ENCODE measurements at places on chromosomes 3 and 15.

DNA sequence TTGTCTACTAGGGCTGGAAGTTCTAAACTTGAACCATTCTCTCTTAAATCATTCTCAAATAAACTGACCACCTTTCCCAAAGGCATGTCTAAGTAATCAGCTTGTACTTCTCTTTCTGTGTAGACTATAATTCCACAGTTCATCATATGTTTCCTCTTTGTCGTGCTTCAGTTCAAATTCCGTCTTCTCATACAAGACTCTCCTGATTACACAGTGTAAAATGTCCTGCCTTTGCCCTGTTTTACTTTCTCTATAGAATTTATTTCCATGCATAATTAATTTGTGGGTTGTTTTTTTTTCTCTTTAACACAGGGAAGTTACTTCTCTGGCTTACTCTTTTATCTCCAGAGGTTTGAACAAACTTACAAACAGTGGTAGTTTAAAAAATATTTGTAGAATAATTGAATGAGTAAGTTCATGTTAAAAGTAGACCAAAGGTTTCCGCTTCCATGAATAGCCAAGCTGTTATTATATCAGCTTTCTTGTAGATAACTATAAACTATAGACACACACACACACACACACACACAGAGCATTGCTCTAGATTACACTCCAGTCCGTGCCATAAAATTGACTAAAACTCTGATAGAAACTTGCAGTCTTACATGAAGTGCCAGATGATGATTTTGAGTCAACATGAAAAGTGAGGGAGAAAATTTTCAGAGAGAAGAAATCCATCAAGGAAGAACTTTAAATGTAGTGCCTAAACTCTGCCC, 119.0 kb downstream of the SUCNR1 start:
- DNase-seq, result no peak

GRCh38 chr15:37733628-37734027, 200.8 kb upstream of the TMCO5A start:
- DNase-seq, result no peak

GRCh38 chr3:141070229-141070628, 19.1 kb downstream of the SPSB4 start:
- no peak for DNase-seq

DNA sequence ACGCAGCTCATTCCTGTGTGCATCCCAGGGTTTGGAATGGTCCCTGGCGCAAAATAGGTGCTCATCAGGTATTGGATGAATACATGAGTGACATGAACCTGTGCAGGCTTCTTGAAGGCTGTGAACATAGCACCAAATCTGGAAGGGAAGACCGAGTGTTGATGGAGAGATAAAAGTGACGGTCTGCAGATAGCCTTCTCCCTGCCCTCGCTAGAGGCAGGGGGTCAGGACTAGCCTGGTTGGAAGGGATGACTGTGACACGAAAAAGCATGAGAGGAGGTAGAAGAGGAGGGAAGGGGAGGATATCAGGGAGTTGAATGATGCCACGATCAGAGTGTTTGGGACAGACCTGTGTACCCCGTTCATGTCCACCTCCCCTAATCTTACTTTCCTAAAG, 267.1 kb downstream of the XXYLT1 start:
- no peak for DNase-seq

DNA sequence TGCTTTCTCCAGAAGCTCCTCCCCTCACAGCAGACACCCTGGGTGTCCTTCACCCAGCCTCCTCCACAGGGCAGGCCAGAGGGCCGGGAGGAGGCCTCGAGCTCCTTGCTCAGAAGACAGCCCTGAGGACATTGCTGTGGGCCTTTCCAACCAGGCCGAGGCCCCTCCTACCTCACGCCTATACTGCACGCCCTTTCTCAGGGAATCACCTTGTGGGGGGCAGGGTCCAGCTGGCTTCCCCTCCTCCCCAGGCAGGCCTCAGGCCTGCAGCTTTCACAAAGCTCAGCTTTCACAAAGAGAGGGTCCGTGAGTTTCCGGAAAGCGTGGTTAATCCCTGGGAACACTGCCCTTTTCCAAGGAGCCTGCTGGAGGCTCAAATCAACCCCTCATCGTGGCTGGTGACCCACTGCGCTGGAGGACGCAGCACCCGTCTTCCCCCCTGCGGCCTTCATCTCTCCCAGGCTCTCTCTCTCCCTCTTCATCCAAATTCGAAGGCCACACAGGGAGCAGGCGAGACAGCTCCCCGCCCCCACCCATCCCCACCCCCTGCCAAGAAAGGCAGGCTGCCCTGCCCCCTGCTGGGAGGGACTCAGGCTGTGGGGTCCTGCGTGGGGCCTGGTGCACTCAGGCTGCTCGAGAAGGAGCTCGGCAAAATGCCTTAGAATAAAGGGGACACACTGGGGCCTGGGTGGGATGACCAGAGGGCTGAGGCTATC, 79.4 kb downstream of the OCA2 start:
- no peak for DNase-seq

- no peak for DNase-seq
Measured at GRCh38 chr15:34976743-34977142, 7.2 kb upstream of the AQR start.

- DNase-seq, result no peak
Measured at GRCh38 chr3:5022187-5022965, 43.1 kb downstream of the BHLHE40 start.

DNA sequence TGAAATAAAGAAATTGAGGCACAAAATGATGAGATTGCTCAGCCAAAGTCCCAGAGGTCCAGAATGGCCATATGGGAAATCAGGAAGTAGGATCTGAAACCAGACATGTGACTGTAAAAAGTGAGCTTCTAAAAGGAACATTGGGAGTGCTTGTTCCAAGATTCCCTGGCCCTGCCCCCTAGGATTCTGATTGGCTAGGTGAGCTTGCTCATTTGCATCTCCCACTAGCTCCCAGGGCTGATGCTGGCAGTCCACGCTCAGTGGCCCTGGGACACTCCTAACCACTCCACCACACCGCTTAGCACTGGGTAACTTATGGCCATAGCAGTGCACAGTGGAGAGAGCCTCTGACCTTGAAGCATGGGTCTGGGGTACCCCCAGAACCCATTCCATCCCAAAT, 326.7 kb downstream of the NTRK3 start:
- DNase-seq, result no peak

- no peak for DNase-seq
Measured at GRCh38 chr3:125165189-125165947, 47.2 kb downstream of the SLC12A8 start.

- no peak for DNase-seq
Measured at GRCh38 chr3:66751842-66752241, 246.3 kb upstream of the KBTBD8 start.

- no peak for DNase-seq
Measured at GRCh38 chr3:151328298-151328995, 902 bp downstream of the P2RY13 start.

DNA sequence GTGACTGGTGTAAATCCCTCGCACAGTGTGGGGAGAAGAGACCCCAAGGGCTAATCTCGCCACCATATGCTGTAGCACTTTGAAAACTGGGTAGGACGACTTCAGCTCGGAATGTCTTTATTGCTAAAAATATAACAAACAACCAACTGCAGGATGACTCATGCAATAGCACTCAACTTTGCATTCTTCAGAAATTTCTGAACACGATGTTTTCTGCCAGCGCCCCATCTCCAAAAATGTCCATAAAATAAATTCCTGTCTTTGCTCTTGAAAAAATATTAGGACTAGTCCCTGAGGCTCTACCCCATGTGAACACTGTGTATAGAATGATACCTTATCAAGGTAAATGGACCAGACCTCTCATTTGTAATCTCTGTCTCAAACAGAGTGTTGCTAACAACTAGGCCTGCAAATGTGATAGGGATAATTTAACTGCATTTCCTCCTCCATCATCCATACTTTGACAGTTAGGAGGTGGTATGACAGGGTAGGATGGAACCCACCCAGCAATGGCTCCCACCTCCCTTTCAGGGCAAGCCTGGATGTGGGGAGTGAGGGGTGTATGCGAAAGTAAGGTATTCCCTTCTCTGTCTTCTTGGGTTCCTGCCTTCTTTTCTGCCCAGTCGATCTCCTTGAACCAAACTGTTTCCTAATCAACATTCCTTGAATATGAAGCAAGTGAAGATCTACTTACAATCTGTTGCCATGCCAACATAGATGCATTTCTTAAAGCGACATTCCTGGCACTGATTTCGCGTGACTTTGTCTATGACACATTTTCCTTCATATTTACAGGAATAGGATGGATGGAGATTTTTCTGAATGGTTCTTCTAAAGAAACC, 201.1 kb downstream of the NR1D2 start:
- no peak for DNase-seq

DNA sequence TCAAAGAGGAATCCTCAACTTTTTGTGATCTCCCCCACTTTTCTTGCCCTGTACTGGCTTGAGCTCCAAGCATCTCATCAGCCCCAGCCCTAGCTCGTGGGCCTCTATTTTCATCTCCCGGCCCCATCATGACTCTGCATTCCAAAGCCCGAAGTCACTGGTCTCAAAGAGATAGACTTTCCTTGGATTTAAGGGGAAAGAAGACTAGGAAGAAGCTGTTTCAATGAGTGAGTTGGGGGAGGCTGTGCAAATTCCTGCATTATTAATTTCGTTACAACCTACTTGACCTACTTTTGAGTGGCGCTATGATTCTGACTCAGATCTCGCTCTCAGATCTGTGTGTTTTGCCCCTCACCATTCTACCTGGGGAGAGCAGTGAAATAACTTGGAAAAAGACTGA, 266.6 kb upstream of the TBL1XR1 start:
- DNase-seq, result no peak

- no peak for DNase-seq
Measured at GRCh38 chr15:41936155-41936554, 36.2 kb downstream of the EHD4 start.

DNA sequence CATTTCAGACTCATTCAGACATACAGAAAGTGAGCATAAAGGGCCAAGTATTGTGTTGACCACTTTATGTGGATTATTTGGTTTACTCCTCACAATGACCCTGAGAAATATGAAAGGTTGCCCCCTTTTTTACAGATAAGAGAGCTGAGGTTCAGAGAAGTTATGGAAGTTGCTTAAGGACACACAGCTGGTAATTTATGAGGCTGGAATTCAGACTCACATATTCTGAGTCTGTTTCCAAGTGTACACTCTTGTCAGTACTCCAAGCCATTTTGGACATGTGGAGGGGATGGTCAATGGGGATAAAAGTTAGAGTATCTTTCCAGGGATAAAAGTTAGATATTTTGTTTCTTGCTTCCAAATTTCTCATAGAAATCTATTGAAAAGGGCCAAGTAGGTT, 15.9 kb downstream of the ITPR1 start:
- DNase-seq, result no peak

DNA sequence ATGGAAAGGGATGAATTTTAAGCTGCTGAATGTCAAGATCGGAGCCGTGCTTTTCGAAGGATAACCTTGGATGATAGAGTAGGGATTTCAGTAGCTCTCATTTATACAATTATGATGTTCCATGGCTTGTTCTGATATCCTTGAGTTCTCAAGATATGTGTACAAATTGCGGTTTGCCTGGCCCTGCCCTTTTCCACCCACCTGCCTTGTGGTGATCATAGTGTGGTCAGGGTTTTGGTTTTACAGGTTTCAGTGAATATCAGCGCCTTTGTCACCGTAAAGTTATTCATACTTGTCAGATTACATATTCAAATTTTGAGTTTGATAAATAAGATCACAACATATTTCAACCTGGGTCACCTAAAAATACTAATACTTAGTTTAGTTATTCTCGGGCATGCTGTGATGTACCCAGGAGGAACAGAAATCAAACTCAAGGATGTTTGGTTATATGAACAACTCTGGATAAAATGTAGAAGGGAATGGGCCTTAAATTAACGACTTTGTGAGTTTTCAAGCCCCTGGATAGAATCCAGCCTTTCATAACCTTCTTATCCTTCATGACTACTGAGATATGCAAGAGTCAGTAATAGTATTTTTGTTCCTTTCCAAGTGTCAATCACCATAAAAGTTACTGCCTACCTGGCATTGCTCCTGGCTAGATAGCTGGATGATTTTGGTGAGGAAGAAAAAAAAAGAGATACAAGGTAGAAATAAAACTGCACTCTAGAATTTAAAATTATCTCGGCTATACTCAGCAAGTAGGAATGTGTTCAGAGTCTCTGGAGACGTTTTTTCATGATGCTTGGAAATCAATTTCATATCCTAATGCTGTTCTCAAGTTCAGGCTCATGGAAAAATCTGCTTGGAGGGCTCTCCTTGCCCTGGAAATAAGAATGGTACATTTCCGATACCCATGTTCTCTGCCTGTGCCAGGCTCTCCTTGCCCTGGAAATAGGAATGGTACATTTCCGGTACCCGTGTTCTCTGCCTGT, 209.2 kb upstream of the TPRG1 start:
- no peak for DNase-seq

DNA sequence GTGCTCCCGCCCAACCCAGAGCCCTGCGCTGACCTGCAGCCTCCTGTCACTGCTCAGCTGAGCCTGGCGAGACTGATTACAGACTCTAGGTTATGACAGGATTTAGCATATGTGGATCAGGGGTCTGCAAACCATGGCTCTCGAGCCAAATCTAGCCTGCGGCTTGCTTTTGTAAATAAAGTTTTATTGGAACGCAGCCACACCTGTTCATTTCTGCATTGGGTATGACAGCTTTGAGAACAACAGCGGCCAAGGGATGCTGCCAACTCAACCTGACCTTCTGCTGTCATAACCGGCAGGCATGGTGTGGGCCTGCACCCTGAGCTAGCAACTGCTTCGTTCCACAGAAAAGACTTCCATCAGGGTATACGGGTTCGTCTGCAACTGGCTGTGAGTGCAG, 50.5 kb upstream of the IQSEC1 start:
- no peak for DNase-seq

GRCh38 chr15:58420579-58421043, 11.2 kb upstream of the LIPC start:
- no peak for DNase-seq

- peak; percentile 56 for DNase-seq
Measured at GRCh38 chr3:38136393-38136776, 542 bp downstream of the ACAA1 start.

DNA sequence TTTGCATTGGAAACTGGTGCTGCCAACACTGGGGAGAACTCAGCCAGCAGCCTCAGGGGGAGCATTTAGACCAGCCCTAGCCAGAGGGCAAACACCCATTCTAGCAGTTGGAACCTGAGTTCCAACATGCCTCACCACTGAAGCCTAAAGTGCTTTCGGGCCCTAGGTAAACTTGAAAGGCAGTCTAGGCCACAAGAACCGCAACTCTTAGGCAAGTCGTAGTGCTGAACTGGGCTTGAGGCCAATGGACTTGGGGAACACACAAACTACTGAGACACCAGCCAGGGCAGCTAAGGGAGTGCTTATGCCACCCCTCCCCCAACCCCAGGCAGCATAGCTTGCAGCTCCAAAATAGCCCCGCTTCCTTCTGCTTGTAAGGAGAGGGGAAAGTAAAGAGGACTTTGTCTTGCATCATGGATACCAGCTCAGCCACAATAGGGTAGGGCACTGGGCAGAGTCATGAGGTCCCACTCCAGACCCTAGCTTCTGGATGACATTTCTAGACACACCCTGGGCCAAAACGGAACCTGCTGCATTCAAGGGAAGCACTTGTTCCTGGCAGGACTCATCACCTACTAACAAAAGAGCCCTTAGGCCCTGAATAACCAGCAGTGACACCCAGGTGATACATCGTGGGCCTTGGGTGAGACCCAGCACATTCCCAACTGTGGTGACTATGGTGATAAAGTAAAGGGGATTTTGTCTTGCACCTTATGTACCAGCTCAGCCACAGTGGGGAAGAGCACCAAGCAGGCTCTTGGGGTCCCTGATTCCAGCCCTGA, 37.3 kb upstream of the TEX9 start:
- no peak for DNase-seq

GRCh38 chr15:82317091-82317489, 32.2 kb downstream of the GOLGA6L10 start:
- no peak for DNase-seq

GRCh38 chr15:84857418-84858004, 27.0 kb upstream of the SLC28A1 start:
- no peak for DNase-seq

- DNase-seq, result no peak
Measured at GRCh38 chr15:28977377-28978010, 91.7 kb downstream of the APBA2 start.
